ENCODE measurements at places on chromosomes 3 and 15.

GRCh38 chr3:46656778-46657556, 36.5 kb downstream of the ALS2CL start:
- no peak for DNase-seq

DNA sequence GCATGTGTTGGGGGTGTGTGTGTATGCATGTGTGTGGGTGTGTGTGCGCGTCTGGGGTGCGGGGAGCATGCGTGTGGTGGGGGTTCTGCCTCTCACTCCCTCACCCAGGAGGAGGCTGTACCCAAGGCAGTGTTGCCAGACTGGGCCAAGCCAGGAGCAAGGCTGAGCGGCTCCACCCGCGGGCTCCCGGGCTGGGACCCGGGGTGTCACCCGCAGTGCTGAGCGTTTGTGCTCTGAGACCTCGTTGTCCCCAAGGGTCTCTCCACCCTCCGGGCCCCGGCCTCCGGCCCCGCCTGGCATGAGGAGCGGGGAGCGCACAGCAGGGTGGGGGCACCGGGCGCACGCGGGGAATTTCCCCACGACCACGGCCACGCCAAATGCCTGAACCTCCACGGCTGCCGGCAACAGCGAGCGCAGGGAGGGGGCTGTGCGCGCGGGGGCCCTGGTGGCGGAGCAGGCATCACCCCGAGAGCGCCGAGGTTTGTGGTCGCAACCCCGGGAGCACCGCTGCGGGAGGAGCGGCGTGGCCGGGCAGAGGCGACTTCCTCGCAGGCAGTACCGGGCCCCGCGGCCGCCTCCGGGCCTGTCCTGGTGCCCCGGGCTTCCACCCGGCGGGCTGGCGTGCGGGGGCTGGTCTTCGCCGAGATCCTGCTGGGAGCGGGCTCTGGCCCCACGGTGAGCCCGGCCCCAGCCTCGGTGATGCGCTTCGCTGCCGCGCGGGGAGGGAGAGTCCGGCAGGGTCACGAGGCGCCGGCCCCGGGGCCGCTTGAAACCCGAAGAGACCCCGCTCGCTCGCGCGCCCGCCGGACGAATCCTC, 7.4 kb upstream of the OCA2 start:
- DNase-seq = no peak

GRCh38 chr3:58564456-58565160, 12.6 kb downstream of the FAM107A start:
- DNase-seq = no peak

GRCh38 chr3:18703798-18704197, 278.7 kb upstream of the SATB1 start:
- DNase-seq = no peak

GRCh38 chr3:154571553-154572226, 141.7 kb upstream of the GPR149 start:
- no peak for DNase-seq

DNA sequence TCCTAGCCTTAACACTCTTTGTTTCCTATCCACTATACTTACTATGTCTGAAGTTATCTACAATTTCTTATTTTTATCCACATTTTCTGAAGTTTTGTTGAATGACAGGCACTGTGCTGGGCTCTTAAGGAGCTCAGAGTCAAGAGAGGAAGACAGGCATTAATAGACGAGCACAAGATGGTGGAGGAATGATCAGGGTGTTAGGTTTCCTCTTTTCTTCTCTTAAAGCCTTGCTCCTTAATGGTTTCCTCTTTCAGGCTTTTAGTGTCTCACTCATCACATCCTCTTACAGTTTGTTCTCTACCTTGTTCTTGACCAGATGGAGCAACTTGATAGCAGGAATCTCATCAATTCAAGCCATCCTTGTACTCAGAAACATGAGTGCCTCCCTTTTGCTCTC, 52.9 kb upstream of the BCL6 start:
- DNase-seq = no peak

DNA sequence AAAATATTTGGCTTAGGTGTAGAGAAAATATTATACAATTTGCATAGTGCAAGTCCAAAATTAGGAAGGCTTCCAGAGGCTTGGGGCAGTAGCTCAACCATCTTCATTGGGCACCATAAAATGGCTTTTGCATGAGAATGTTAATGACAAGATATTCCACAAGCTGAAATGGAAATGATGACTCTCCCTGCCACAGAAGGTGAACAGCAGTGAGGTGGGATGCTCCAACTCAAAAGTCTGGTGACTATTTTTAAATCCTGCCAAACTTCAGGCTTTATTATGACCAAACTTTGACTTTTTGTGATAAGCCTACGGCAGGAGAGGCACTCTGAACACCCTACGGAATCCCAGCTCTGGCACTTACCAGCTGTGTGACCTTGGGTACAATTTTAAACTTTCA, 37.6 kb downstream of the ARHGEF3 start:
- no peak for DNase-seq

- no peak for DNase-seq
Observed at GRCh38 chr3:196666001-196666867, 26.7 kb downstream of the NRROS start.

DNA sequence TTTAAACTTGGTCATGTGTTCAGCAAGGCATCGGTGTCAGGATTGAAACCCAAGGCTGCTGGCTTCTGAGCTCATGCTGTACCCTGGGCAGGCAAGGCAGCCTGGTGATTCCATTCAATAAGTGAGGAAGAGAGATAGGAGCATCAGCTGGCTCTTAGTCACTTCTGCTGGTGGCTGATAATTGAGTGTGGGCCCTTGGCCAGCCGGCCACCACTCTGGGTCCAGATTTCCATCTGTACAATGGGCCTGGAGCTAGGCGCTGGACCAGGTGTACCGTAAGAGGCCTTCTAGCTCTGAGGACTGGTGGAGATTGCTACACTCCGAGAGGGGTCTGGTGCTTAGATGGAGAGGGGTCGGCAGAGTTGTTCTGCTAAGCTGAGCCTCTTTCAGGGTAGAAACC, 4.3 kb downstream of the CD276 start:
- DNase-seq = no peak

GRCh38 chr3:10774825-10775224, 41.2 kb upstream of the SLC6A11 start:
- no peak for DNase-seq

- DNase-seq = no peak
Observed at GRCh38 chr3:70400194-70400593, 87.8 kb upstream of the MDFIC2 start.

DNA sequence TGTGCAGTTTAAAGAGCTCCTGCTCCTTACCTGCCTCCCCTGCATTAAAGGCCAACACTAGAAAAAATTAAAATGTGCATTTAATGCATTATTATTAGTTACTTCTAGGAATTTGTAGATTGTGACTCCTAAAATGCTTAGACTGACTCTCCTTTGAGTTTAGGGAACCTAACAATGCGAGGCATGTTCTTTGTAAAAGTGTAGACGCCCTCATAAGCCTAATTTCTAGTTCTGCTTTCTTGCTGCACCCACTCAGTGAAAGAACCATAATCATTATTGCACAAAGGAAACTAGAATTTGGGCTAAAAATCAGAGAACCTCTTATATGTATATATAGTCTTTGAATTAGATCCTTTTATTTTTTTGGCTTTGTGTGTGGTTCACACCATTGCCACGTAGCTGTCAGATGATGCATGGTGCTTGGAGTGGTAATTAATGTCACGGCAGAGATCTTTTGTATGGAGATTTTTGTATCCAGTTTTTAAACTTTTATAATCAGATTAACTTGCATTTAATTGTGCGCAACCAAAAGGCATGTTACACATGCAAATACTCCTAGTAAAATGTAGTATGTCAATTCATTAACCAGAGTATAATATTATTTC, 710 bp downstream of the ABHD10 start:
- DNase-seq = no peak

GRCh38 chr3:16381426-16381825, 116.4 kb downstream of the OXNAD1 start:
- no peak for DNase-seq

DNA sequence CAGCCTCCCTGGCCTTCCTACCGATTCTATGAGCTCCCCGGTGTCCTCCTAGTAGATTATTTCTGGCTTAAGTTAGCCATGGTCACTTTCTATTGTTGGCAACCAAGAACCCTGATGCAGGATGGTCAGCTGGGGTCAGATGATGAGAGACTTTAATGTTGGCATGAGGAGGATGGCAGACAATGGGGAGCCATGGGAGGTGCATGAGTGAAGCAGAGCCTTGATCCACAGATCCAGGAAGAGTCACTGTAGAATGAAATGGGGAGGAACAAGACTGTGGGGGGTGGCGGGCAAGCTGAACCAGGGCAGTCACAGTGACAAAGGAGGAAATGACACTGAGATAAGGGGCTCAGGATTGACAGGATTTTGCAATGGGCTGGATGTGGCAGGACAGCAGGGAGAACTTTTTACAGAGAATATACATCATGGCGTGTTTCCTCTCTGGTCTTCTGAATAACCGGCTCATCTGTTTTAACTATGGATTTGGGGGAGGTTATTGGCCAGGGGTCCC, 60.9 kb downstream of the RPLP1 start:
- DNase-seq = no peak
